ENCODE measurements at places on chromosomes 5 and 9.

- no peak overlapping the region for H3K4me3 ChIP-seq
- H3K27ac ChIP-seq, result no peak overlapping the region
- H3K27me3 ChIP-seq, result no peaks in the 10 kb centered on the region
- H3K36me3 ChIP-seq, result no peaks in the 10 kb centered on the region
- H3K4me1 ChIP-seq, result no peaks in the 10 kb centered on the region
Observed at GRCh38 chr5:93307557-93307956, 273.5 kb downstream of the NR2F1-AS1 start.

DNA sequence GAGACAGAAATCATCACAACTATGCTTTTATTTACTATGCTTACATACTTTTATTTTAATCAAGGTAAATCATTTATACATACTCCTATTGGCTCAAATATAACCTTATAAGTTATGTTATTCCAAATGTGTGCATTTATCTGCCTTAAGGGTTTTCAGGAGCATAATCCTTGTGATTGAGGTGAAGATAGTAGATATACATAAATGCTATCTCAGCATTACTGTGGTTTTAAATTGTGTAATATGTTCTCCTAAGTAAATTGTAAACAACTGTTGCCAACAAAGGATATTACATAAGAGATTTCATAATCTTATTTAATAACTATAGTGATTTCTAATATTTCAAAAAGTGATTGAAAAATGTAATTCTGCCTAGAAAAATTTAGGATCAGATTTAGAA lies 1374.8 kb upstream of the DMAC1 start:
- no peak overlapping the region for H3K27ac ChIP-seq
- H3K36me3 ChIP-seq, result no peaks in the 10 kb centered on the region
- no peak for DNase-seq

DNA sequence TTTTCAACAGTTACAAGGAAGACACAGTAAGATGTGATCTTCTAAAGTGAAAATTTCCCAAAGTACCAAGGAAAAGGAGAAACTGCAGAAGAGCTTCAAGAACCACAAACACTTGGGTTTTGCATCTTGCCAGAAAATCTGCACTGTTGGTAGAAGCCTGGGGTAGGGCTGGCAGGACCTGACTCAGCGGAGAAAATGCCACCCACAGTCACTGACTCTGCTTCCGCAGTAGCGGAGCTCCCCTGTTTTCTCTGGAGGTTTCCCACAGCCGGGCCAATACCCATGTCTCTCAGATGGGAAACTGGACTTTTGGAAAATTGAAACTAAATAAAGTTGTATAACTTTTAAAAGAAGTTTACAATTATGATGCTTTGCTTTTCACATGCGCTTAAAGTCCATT lies 104.2 kb downstream of the MEF2C start:
- no peak for DNase-seq
- H3K4me3 ChIP-seq, result no peak overlapping the region
- no peaks in the 10 kb centered on the region for H3K4me1 ChIP-seq
- no peak overlapping the region for H3K27ac ChIP-seq

DNA sequence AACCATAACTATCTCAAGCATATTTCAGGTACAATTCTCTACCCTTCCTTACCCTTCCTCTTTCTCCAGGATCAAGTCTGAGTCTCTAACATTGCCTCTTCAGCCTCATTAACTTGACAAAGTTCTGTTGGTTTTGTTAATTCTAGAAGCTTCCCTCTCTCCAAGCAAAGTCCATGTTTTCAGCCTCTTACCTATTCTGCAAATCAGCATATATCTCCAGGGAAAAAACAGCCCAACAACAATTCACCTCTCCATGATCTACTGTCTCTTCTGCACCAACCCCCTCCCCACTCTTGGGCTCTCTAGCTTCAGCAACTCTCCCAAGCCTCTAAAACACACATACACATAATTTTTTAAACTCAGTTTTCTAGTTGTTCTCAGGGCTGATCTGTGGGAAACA lies 72.2 kb downstream of the LIX1 start:
- peaks cover 7% of the 10 kb centered on the region for H3K27me3 ChIP-seq
- no peaks in the 10 kb centered on the region for H3K4me1 ChIP-seq
- H3K27ac ChIP-seq, result no peak overlapping the region
- no peak overlapping the region for H3K4me3 ChIP-seq

DNA sequence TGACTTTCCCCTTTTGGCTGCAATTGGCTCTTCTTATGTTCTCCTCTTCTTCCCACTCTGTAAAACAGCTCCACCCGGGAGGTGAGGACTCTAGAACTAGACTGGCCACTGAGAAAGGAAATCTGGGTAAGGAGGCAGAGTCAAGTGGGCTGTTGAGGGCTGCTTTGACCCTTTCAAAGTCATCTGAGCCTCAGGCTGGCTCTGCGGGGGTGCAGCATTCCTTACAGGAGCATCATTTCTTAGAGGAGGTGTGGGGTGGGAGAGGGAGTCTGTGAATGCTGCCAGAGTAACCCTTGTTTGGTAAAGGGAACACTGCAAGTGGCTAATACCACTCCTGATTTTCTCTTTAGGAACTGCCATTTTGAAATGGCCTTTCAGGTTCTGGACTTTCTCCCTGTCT lies 377.7 kb upstream of the SMARCA2 start:
- H3K4me3 ChIP-seq, result no peak overlapping the region
- no peak overlapping the region for H3K27ac ChIP-seq
- H3K27me3 ChIP-seq, result peaks cover 5% of the 10 kb centered on the region
- DNase-seq, result no peak
- H3K36me3 ChIP-seq, result no peaks in the 10 kb centered on the region
- H3K4me1 ChIP-seq, result no peaks in the 10 kb centered on the region

DNA sequence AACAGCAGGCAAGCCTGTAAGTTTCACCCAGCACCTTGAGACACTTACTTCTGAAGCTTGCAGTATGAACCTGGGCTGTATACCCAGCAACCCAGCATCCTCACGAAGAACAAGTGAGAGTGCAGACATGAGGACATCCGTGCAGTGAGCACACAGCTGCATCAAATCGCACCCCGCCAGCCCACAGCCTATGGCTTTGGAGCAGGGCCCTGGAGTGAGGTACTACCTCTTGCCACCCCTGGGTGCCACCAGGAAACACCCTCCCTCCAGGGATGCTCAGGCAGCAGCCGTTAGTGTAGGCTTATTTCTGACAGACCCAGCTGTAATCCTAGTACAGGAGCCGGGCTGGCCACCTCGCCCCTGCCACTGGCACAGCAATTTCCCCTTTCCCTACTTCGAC lies 81.4 kb downstream of the ATPSCKMT start:
- peaks cover 7% of the 10 kb centered on the region for H3K36me3 ChIP-seq
- DNase-seq, result no peak
- H3K4me3 ChIP-seq, result no peak overlapping the region
- H3K27me3 ChIP-seq, result no peaks in the 10 kb centered on the region
- H3K27ac ChIP-seq, result no peak overlapping the region
- no peaks in the 10 kb centered on the region for H3K4me1 ChIP-seq

All from natural killer cell treated with Interleukin-12 subunit alpha and Interleukin-12 subunit beta and Interleukin-15 and Interleukin-18, amount 100 ng/mL, for 72 hours (primary cell).